ENCODE measurements at places on chromosomes 1 and 21.

GRCh38 chr1:43313771-43314170 lies 13.0 kb downstream of the TIE1 start:
- DNase-seq = no peak

DNA sequence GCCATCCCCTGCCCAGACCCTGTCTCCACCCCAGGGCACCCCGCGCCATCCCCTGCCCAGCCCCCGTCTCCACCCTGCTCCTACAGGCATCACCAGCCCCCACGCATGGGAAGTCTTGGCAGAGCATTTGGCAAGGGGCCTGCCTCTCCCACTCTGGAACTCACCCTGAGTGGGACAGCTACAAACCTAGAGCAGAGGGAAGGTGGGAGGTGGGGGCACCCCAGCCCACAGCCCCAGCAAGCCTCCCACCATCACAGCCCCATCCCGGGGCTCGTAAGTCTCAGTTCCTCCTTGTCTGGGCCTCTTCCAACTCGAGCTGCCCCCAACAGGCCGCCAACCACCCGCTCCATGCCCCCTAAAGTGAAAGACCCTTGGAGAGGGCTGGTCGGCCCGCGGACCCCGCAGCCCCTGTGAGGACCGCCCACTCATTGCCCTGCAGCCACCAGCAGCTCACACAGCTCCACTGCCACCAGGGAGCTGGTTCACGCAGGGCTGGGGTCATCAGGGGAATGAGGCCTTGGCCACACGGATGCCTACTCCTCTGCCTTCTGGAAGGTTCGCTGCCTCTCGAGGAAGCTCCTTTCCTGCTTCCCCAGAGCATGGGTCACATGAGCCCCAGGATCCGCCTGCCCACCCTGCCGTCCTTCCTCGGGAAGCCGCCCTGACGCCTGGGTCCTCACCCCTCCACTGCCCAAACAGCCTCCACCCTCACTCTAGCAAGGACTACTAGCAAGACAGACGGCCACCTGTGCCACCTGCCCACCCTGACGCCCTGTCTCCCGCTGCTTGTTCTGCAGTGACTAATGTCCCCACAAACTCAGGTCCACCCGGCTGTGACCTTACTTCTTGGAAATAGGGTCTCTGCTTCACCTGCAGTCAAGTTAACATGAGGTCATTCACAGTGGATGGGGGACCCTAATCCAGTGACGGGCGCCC lies 14.4 kb downstream of the MEGF6 start:
- DNase-seq = no peak

DNA sequence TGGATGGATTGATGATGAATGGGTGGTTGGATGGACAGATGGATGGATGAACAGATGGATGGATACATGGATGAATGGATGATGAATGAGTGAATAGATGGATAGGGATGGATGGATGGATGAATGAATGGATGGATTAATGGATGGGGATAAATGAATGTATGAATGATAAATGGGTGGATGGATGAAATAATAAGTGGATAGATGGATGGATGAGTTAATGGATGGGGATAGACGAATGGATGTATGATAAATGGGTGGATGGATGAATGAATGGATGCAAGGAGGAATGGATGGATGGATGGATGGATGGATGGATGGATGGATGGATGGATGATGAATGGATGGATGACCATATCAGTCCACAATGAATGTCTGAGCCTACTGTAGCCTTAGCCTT lies 381.9 kb downstream of the SETD4 start:
- DNase-seq = no peak

DNA sequence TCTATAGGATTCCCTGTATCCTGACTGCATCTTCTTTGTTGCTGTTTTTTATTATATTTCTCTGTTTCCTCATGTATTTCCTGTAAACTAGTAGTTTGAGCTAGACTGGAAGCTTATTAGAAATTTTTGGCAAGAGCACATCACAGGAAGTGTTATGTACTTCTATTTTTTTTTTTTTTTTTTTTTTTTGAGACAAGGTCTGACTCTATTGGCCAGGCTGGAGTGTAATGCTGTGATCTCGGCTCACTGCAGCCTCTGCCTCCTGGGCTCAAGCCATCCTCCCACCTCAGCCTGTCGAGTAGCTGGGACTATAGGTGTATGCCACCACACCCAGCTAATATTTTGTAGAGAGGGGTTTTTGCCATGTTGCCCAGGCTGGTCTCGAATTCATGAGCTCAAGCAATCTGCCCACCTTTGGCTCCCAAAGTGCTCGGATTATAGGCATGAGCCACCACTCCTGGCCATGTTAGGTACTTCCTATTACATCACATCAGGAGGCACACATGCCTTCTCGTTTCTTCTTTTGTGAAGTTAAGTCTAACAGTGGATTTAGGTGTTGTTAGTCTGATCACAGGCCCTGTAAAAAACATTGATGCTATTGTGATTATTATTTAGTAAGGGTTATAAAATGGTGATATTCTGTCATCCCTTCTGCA lies 12.5 kb downstream of the C1orf21 start:
- no peak for DNase-seq

- DNase-seq = no peak
Observed at GRCh38 chr1:2983706-2984398, 37.4 kb upstream of the ACTRT2 start.

DNA sequence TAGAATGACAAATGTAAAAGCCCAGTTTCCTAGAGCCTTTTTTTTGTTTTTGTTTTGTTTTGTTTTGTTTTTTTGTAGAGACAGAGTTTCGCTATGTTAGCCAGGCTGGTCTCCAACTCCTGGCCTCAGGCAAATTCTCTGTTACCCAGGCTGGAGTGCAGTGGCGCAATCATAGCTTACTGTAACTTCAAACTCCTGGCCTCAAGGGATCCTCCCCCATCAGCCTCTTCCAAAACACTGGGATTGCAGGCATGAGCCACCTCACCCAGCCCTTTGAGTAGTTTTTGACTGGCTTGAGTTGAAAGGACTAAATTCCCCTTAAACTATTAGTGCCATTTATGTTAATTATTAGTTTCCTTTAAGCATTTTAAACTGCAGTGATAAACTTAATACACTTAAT lies 28.8 kb upstream of the ZBTB18 start:
- DNase-seq = no peak

DNA sequence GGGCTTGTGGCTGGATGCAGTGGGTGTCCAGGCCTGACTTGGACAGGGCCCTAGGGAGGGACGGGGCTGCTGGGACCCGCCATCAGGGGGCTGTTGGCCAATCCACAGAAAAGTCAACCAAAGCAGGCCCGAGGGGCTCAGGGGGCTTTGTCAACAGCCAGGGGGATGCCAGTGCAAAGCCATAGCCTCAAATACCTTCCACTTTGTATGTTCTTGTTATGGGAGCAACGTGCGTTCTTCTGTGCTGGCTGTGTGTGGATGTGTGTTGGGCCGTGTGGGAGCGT lies 35.4 kb upstream of the ARF1 start:
- peak; percentile 57 for DNase-seq
